AG08395 (cell line): ENCODE measurements at places on chromosomes 5 and 9.

GRCh38 chr5:7916171-7916804, 47.3 kb downstream of the MTRR start:
- no peak for DNase-seq

- DNase-seq = peak; percentile 82
Observed at GRCh38 chr9:19925674-19926503, 137.1 kb upstream of the SLC24A2 start.

- DNase-seq = peak; percentile 34
Observed at GRCh38 chr5:122154910-122155309, 25.6 kb downstream of the ZNF474 start.

GRCh38 chr5:68732251-68732650, 361.6 kb upstream of the SLC30A5 start:
- no peak for DNase-seq

- no peak for DNase-seq
Observed at GRCh38 chr5:75558221-75558620, 46.5 kb downstream of the POLK start.
